ENCODE measurements at places on chromosomes 5 and 9.
A peak's percentile ranks its signal among the peaks of the same experiment; 100 is the strongest.

DNA sequence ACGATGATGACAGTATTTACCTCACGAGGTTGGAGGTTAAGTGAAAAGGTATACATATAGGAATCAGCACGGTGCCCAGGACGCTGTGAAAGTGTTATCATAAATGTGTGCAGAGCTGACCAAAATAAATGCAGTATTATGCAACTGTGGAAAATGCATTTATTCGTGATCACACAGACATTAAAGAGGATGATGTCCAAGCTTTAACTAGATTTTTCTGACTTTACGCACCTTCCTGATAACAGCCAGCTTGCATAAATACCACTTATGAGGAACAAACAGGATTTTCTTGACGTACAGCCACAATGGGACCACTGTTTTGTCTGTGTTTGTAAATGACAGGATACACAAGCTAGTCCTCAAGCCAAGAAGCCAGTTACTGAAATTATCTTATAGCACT lies 71.4 kb upstream of the ATP10B start:
- DNase-seq, result no peak

- DNase-seq, result no peak
Measured at GRCh38 chr5:79929095-79929494, 62.0 kb downstream of the MTX3 start.

DNA sequence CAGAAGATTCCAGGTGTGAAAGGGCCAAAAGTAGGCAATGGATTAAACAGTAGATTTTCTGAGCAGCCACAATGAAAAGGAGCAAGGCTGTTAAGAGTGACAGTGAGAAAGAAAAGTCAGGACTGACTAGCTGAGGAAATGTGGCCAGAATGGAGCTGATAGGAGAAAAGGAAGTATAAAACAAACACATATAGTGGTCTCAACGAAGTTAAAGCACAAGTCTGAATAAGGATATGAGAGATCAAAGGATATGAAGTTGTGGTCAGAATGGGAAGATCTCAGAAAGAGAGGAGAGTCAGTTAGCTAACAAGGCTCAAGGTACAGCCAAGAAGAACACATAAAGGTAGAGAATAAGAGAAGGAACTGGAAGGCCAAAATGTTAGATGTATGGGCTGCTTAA lies 39.9 kb downstream of the FNIP1 start:
- no peak for DNase-seq

DNA sequence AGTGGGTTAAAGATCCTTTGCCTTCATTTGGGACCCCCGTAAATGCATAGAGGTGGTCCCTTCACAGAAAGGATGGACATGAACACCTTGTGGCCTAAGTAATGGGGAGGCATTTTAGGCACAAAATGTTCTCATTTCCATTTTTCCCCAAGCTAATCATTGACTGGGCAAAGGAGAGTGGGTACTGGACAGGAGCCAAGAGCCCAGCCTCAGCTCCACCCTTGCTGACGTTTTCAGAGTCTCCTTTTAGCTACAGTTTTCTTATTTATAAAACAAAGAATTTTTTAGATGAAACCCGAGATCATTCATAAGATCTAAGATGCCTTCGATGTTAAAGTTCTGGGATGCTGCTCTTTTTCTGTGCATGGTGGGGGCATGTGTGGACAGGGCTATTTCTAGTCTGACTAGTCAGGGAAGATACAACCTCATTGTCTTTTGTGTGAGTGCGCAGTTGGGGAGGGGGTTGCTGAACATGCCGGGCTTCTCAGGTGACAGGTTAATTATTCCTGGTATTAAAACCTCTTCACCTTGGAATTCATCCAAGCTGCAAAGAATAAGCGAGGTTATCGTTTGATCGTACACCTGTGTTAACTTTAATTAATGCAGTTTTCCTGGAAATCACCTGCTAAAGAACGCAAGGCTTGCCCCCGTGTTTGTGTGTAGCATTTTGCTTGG lies 48.4 kb downstream of the ADAMTS16 start:
- no peak for DNase-seq

- DNase-seq, result no peak
Measured at GRCh38 chr5:151200913-151201595, 22.8 kb downstream of the CCDC69 start.

DNA sequence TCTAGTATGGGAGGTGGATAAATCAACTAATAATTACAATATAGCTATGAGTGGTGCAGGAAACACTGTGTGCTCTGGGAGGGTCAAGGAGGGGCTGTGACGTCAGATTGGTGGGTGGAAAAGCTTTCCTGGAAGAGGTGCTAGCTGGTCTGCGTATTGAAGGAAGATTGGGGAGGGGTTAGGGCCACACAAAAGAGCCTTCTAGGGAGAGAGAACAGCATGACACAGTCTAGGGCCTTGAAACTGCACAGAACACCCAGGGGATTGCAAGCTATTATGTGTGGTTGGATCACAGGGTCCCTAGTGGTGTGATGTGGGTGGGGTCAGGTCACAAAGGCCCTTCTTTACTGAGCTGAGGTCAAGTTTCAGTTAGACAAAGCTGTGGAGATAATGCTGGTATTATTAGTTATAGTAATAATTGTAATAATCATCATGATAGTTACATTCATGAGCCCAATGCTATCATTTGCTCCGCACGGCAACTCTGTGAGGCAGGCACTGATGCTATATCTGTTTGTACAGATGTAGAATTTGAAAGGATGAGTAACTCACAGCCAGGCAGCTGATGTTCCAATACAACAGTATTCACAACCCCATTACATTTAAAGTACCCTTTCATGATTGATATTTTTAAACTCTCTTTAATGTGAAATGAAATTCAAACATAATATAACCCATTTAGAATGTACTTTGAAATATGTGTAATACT lies 197.4 kb upstream of the IL12B start:
- no peak for DNase-seq

GRCh38 chr5:9239626-9240025 lies 306.2 kb downstream of the SEMA5A start:
- no peak for DNase-seq

- peak; percentile 94 for DNase-seq
Measured at GRCh38 chr5:150503977-150504620, 3.8 kb upstream of the NDST1 start.

GRCh38 chr9:127528422-127529251 lies 77.3 kb downstream of the LRSAM1 start:
- peak; percentile 52 for DNase-seq

GRCh38 chr5:171226864-171227263 lies 82.2 kb upstream of the TLX3 start:
- DNase-seq, result no peak

DNA sequence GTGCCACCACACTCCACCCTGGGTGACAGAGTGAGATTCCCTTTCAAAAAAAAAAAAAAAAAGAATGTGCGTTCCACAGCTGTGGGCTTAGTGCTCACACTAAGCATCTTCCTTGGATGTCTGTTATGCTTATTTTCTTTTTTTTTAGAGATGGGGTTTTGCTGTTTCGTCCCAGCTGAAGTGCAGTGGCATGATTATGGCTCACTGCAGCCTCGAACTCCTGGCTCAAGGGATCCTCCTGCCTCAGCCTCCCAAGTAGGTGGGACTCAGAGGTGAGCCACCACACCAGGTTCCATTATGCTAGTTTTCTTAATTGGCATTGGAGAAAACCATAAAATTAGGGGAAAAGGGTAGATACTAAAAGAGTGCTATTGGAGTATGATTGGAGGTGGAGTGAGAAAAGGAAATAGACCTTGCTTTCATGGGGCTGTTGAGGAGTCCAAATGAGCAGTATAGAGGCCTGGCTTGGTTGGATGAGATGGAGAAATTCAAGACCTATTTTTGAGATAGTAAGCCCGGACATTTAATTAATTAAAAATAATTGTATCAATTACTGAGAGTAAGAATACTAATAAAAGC lies 978 bp upstream of the BRD3OS start:
- DNase-seq, result no peak

All from testis (tissue), 5 donors.